CD4-positive, alpha-beta T cell treated with Interferon alpha-2 for 1 hour (primary cell): ENCODE measurements at places on chromosomes 13 and 19.

- no peak for DNase-seq
These were observed 9.0 kb upstream of the ATP11A start for GRCh38 chr13:112680741-112681360.

- DNase-seq: no peak
These were observed 101.4 kb downstream of the LACC1 start for GRCh38 chr13:43981091-43981490.

GRCh38 chr13:113776231-113777125 lies 17.5 kb downstream of the TMEM255B start:
- no peak for DNase-seq

DNA sequence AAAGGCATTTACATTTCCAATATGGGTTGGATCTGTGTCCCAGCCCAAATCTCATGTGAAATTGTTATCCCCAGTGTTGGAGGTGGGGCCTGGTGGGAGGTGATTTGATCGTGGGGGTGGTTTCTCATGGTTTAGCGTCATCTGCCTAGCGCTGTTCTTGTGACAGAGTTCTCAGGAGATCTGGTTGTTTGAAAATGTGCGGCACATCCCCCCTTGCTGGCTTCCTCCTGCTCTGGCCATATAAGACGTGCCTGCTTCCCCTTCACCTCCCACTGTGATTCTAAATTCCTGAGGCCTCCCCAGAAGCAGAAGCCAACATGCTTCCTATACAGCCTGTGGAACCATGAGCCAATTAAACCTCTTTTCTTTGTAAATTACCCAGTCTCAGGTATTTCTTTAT lies 126.2 kb upstream of the FNDC3A start:
- no peak for DNase-seq

GRCh38 chr19:29389495-29389894 lies 136.3 kb upstream of the VSTM2B start:
- DNase-seq: no peak

- DNase-seq: no peak
These were observed 58.3 kb downstream of the RAP2A start for GRCh38 chr13:97492257-97492656.
